ENCODE measurements at places on chromosomes 6 and 20. TPM values are rescaled to one million over a fixed set of nuclear protein-coding genes. Genes with fewer than 3 reads are reported as not detected.

DNA sequence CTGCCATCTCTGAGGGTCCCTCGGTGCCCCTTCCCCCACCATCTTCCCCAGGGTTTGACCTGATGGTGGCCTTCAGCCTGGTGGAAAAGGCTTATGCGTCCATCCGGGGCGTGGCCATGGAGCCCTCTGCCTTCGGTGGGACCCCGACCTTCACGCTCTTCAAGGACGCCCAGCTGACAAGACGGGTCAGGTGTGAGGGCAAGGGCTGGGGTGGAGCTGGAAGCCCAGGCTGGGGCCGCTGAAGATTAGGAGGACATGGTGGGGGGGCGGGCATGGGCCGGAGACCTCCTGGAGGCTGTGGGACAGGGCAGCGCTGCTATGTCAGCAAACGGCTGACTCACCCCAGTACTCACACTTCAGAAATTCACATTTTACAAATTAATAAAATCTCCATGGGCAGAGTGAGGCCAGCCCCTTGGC is 23.5 kb downstream of the COL20A1 start:
- DNase-seq: no peak
- no peaks in the 10 kb centered on the region for H3K4me1 ChIP-seq
- H3K36me3 ChIP-seq: no peaks in the 10 kb centered on the region
- no peak overlapping the region for H3K4me3 ChIP-seq
- no peak overlapping the region for H3K27ac ChIP-seq

The ALDH5A1 gene
- 4.8 TPM for total RNA-seq

DNA sequence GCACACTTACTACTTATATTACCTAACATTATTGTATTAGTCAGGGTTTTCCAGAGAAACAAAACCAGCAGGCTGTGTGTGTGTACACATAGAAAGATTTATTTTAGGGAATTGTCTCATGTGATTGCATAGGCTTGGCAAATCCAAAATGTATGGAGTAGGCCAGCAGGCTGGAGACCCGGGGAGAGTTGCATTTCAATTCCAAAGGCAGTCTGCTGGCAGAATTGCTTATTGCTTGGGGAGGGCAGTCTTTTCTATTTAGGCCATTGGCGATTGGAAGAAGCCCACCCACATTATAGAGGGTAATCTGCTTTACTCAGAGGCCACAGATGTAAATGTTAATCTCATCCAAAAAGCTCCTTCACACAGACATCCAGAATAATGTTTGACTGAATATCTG is 157.0 kb downstream of the ADGRG6 start:
- no peak overlapping the region for H3K4me3 ChIP-seq
- peaks cover 2% of the 10 kb centered on the region for H3K36me3 ChIP-seq
- no peaks in the 10 kb centered on the region for H3K4me1 ChIP-seq
- DNase-seq: no peak
- H3K27ac ChIP-seq: no peak overlapping the region

DNA sequence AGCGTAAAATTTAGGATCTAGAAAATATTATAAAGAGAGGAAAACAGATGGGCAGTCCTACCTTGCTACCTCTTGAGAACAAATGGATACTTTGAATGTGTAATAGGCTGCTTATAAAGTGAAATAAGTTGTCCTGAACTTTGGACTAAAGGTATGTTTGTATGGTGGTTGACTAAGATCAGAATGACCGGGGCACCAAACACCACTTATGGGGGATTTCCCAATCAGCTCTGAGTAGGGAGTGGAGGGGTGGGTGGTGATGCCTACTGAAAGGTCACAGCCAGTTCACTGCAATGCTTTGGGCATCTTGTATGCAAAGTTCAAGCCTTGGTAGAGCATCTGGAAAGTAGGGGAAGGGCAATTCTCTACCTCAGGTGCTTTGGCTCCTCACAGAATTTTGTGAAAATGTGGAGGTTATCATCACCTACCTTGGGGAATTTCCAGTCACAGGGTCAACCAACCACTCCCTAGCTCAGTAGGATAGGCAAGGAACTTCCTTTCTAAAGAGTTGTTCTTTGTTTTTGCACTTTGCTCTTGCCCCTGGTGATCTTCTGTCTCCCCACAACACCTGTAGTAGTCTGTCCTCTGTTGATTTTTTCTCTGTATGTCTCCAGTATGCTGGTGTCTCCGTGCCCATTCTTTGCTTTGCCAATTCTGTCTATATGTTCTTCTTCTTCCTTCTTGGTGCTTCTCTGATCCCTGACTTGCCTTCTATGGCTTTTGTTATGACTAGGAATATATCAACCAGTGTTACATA is at the start of gene TRIM31:
Gene TRIM31 (minus strand): TSS at position 88 of the 757 bp plus-strand sequence. CDS start 285 bp downstream, outside the sequence.
- H3K27ac ChIP-seq: no peak within 1 kb of the TSS
- peaks cover 51% of the 10 kb centered on the region for H3K27me3 ChIP-seq
- H3K4me1 ChIP-seq: no peaks in the 10 kb centered on the region
- H3K36me3 ChIP-seq: no peaks in the 10 kb centered on the region
- H3K4me3 ChIP-seq: no peak within 1 kb of the TSS

The GABRR1 gene
- not detected for total RNA-seq

DNA sequence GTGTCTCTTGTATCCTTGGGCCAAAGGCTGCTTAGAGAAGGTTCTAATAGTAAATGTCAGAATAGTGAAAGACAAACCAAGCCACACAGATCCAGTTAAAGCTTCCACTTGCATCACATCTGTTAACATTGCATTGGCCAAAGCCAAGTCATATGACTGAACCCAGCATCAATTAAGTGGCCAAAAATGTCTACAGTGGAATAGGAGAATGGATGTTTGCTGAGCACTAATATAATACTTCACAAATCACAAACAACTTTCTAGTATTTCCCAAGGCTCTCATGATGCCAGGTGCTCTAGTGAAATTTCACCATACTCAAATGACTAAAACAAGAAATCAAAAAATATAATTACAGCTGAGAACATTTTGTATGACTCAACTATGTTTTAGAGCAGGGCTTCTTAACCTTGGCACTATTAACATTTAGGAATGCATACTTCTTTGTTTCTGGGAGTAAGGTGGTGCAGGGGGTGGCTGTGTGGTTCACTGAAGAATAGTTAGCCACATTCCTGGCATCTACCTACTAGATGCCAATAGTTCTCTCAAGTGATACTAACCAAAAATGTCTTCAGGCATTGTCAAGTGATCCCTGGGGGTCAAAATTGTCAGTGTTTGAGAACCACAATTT is 148.0 kb upstream of the SPTLC3 start:
- no peaks in the 10 kb centered on the region for H3K27me3 ChIP-seq
- DNase-seq: no peak
- no peak overlapping the region for H3K4me3 ChIP-seq
- no peaks in the 10 kb centered on the region for H3K4me1 ChIP-seq

DNA sequence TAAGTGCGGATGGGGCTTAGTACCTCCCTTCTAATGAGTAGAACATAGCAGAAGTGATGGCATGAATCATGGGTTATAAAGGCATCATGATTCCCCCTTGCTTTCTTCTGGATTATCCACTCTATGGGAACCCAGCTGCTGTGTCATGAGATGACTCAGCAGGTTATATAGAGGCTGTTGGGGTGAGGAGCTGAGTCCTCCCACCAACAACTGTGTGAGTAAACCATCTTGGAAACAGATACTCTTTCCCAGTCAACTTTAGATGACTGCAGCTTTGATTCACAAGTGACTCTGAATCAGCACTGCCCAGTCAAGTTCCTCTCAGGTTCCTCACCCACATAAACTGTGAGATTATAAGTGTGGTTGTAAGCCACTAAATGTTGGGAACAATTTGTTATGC is 46.3 kb downstream of the FAM83B start:
- H3K36me3 ChIP-seq: no peaks in the 10 kb centered on the region
- H3K4me3 ChIP-seq: no peak overlapping the region
- no peaks in the 10 kb centered on the region for H3K27me3 ChIP-seq
- no peak overlapping the region for H3K27ac ChIP-seq
- no peak for DNase-seq

- H3K27ac ChIP-seq: no peak overlapping the region
- H3K36me3 ChIP-seq: peaks cover 25% of the 10 kb centered on the region
- no peaks in the 10 kb centered on the region for H3K27me3 ChIP-seq
- H3K4me3 ChIP-seq: no peak overlapping the region
- H3K4me1 ChIP-seq: peaks cover 9% of the 10 kb centered on the region
Measured at GRCh38 chr6:73506246-73506645, 14.6 kb downstream of the EEF1A1 start.

- peak overlapping the region; percentile 26 for H3K27ac ChIP-seq
- no peaks in the 10 kb centered on the region for H3K36me3 ChIP-seq
- no peak overlapping the region for H3K4me3 ChIP-seq
Measured at GRCh38 chr20:4018023-4018748, 2.8 kb upstream of the RNF24 start.

The ZNF334 gene
- total RNA-seq: 1.3 TPM

The ISM1 gene
- 3.7 TPM for total RNA-seq

- H3K27ac ChIP-seq: no peak overlapping the region
- no peak for DNase-seq
- H3K36me3 ChIP-seq: no peaks in the 10 kb centered on the region
- H3K27me3 ChIP-seq: no peaks in the 10 kb centered on the region
- no peak overlapping the region for H3K4me3 ChIP-seq
Measured at GRCh38 chr6:168333039-168333438, 13.5 kb upstream of the DACT2 start.

- H3K27me3 ChIP-seq: peaks cover 16% of the 10 kb centered on the region
- H3K36me3 ChIP-seq: no peaks in the 10 kb centered on the region
- H3K27ac ChIP-seq: no peak overlapping the region
- no peaks in the 10 kb centered on the region for H3K4me1 ChIP-seq
- DNase-seq: no peak
Measured at GRCh38 chr6:2441601-2442475, 196.4 kb upstream of the GMDS start.

The C2 gene
- 0.87 TPM for total RNA-seq

DNA sequence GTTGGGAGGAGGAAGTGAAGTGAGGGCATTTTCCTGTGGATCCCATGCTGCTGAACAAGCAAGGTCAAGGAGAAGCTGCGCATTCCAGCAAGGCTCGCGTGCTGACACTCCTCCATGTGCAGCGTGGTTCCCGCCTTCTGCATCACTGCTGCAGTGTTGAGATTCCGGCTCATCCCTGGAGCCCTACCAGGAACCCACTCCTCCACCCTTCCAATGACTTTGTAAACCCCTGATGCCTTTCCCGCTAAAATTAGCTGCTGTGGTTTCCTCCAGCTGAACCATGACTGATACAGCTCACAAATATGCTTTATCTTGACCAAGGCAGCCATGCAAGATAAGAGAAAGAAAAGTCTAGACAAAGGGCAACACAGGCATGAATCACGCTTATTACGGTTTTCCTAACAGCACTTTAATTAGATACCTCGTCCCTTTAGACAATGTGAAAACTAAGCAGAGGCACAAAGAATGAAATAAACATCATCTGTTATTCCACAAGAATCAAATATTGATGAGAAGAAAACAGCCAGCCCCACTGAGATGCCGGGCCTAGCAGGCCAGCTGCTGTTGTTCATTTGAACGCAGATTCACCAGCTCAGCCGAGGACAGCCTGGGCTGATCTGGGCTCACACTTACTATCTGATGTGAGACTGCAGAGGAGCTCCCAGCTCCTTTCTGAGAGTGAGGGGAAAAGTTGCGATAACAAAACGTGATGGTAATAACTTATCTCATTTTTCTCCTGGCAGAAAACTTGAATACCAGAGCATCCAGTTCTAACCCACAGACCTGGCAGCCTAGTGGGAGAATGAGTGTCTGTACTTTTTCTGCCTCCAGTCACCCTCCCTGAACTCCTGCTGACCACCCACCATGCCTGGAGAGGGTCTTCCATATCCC is 14.2 kb upstream of the BNIP5 start:
- no peak overlapping the region for H3K27ac ChIP-seq
- no peaks in the 10 kb centered on the region for H3K36me3 ChIP-seq
- peaks cover 19% of the 10 kb centered on the region for H3K27me3 ChIP-seq
- H3K4me3 ChIP-seq: no peak overlapping the region
- no peak for DNase-seq

- peaks cover 44% of the 10 kb centered on the region for H3K36me3 ChIP-seq
- no peaks in the 10 kb centered on the region for H3K4me1 ChIP-seq
- H3K27ac ChIP-seq: no peak overlapping the region
- DNase-seq: no peak
- no peaks in the 10 kb centered on the region for H3K27me3 ChIP-seq
- H3K4me3 ChIP-seq: no peak overlapping the region
Measured at GRCh38 chr20:5974531-5974930, 24.1 kb downstream of the MCM8 start.

GRCh38 chr6:103734016-103734415 is 1125.7 kb downstream of the HACE1 start:
- no peaks in the 10 kb centered on the region for H3K27me3 ChIP-seq
- no peak overlapping the region for H3K4me3 ChIP-seq
- no peaks in the 10 kb centered on the region for H3K36me3 ChIP-seq
- no peak for DNase-seq

- peak overlapping the region; percentile 65 for H3K4me3 ChIP-seq
- peak overlapping the region; percentile 91 for H3K27ac ChIP-seq
- peaks cover 4% of the 10 kb centered on the region for H3K36me3 ChIP-seq
Measured at GRCh38 chr6:149060985-149061760, 256.3 kb upstream of the TAB2 start.

The TUBB2B gene
- total RNA-seq: not detected

The GRIK2 gene
- total RNA-seq: not detected

The ASIP gene
- total RNA-seq: not detected

DNA sequence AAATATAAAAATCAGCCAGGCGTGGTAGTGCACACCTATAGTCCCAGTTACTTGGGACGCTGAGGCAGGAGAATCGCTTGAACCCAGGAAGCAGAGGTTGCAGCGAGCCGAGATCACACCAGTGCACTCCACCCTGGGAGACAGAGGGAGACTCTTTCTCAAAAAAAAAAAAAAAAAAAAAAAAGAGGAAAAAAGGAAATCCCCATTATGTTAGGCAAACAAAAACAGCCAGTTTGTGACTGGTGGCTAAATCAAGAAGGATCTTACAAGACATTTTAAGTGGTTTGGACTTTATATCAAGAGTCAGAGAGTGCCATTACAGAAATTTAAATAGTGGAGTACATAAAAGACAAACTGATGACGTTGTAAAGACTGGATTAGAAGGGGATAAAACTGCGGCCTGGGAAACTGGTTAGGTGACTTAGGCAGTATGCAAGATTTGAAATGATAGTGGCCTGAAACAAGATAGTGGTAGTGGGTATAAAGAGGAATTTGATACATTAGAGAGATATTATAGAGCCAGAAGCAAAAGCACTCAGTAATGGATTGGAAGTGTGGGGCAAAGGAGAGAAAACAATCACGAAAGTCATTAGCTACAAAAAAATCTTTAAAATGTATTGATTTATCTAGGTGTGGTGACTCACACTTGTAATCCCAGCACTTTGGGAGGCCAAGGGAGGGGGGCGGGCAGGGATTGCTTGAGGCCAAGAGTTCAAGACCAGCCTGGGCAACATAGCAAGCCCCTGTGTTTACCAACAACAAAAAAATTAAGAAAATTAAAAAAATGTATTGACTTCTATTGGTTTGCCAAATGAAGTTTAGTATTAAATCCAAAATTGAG is 1.7 kb upstream of the MYO6 start:
- no peak overlapping the region for H3K27ac ChIP-seq
- peaks cover 7% of the 10 kb centered on the region for H3K4me1 ChIP-seq
- H3K4me3 ChIP-seq: no peak overlapping the region
- H3K27me3 ChIP-seq: peaks cover 45% of the 10 kb centered on the region

DNA sequence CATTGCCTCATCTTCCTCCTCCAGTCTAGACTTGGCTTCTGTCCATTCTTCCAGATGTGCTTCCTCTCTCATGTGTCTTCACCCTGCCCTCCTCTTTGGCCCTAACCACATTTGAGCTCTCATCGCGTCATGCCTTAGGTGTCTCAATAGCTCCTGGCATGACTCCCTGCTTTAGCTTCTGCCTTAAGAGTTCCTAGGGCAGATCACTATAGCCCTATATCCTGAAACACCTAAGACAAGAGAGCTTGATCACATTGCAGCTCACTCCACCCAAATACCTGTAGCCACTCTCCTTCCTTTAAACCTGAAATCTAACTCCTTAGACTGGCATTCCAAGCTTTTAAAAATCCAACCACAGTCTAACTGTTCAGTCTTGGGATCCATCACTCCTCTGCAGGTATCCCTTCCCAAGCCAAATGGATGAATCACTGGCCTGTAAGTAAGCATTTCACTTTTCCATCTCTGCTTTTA is 69.0 kb upstream of the STXBP5 start:
- no peaks in the 10 kb centered on the region for H3K27me3 ChIP-seq
- DNase-seq: no peak
- H3K4me3 ChIP-seq: no peak overlapping the region
- H3K4me1 ChIP-seq: no peaks in the 10 kb centered on the region

Measured in activated CD8-positive, alpha-beta T cell treated with anti-CD3 and anti-CD28 coated beads, Interleukin-2, amount 10 ng/mL, durations not matched to agents 7 days and 5 days (primary cell).